Neural progenitor cell (in vitro differentiated cells): ENCODE measurements at places on chromosomes 3 and 15. TPM values are rescaled to one million over a fixed set of nuclear protein-coding genes. Genes with fewer than 3 reads are reported as not detected.
A peak's percentile ranks its signal among the peaks of the same experiment; 100 is the strongest.

DNA sequence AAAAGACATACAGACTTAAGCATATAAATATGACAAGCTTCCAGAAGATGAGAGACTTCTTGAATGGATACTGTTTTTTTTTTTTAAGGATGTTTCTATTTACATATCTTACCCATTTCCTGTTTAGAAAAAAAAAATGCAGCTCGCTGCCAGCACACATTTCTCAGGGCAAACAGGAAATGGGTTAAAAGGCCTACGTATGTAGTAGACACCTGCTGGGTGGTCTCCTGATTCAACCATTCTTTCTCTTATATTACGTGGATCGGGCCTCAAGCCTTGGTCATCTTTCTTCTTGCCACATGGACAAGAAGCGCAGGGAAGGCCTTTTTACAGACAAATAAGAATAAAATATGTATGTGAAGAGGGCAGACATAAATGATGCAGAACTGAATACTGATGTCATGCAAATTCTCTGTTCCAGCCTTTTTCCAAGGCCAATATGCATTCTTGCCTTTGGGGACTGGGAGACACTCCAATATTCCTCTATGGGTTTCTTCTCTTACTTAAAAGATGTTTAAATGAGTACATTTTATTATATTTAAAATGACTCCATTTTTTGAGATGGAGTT lies 35.0 kb upstream of the TJP1 start:
- no peaks in the 10 kb centered on the region for H3K27me3 ChIP-seq
- no peak overlapping the region for H3K27ac ChIP-seq
- H3K36me3 ChIP-seq: no peaks in the 10 kb centered on the region
- no peak for DNase-seq
- no peaks in the 10 kb centered on the region for H3K4me1 ChIP-seq

Gene SERPINI1
- total RNA-seq: 8.9 and 9.0 TPM in 2 replicates

GRCh38 chr3:26536955-26537354 lies 85.6 kb upstream of the LRRC3B start:
- no peak for DNase-seq
- no peaks in the 10 kb centered on the region for H3K27me3 ChIP-seq
- no peaks in the 10 kb centered on the region for H3K36me3 ChIP-seq
- no peak overlapping the region for H3K27ac ChIP-seq
- no peaks in the 10 kb centered on the region for H3K4me1 ChIP-seq

DNA sequence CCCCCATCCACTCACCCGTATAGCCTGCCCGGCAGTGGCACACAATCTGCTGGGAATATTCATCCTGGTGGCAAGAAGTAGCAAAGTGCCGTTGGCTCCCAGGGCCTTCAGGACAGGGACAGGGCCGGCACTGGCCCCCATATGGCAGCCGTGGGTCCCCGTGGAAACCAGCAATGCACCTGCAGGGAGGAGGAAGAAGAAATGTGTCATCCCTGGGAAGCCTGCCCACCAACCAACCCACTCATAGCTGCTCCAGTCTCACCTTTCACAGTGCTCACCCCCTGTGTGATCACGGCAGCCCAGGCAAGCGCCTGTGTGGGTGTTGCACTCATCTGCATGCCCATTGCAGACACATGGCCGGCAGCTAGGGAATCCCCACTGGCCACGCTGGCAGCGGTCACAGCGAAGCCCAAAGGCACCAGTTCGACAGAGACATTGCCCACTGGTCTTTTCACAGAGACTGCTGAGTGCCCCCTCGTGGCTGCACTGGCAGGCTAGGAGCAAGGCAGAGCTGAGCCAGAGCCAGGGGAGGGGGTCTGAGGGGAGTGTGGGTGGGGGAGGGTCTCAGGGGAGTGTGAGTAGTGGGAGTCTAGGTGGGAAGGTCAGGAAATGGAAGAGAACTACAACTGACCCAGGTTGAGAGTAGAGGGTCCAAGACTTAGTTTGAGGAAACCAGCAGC lies 4.5 kb upstream of the USP19 start:
- H3K4me3 ChIP-seq: no peak overlapping the region
- no peak for DNase-seq
- no peaks in the 10 kb centered on the region for H3K36me3 ChIP-seq
- no peak overlapping the region for H3K27ac ChIP-seq
- H3K4me1 ChIP-seq: no peaks in the 10 kb centered on the region

DNA sequence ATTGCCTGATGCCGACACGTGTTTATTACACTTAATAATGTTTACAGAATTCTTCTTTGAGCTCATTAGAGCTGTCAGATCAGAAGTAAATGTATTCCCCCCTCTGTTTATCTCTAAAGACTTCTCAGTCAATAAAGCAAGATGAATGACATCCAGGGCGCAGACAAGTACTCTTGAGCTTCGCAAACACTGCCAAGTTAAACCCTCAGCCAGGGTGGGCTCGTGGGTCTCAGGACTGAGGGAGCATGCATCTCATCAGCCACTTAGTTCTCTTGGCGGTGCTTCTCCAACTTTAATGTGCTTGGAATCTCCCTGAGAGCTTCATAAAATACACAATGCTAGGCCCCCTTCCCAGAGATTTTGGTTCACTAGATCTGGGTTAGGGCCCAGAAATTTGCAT lies 333.9 kb upstream of the THRB start:
- peaks cover 71% of the 10 kb centered on the region for H3K27me3 ChIP-seq
- H3K4me1 ChIP-seq: no peaks in the 10 kb centered on the region
- no peaks in the 10 kb centered on the region for H3K36me3 ChIP-seq
- H3K4me3 ChIP-seq: peak overlapping the region; percentile 70

GRCh38 chr15:64740311-64741170 lies 34.8 kb downstream of the RBPMS2 start:
- H3K27ac ChIP-seq: no peak overlapping the region
- H3K27me3 ChIP-seq: no peaks in the 10 kb centered on the region
- no peak for DNase-seq
- H3K36me3 ChIP-seq: no peaks in the 10 kb centered on the region

Gene MNS1
- total RNA-seq: 3.0 and 6.2 TPM in 2 replicates

DNA sequence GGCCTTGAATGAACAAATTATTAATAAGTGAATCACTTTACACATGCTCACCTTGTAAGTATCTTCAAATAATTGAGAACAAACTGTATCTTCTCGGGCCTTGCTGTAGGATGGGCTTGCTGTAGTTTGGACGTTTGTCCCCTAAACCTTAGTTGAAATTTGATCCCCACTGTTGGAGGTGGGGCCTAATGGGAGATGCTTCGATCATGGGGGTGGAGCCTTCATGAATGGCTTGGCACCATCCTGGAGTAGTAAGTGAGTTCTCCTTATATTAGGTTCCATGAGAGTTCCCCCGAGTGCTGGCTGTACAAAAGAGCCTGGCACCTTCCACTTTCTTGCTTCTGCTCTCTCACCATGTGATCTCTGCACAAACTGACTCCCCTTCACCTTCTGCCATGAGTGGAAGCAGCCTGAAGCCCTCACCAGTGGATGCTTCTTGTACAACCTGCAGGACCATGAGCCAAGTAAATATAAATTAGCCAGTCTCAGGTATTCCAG lies 29.3 kb downstream of the PIGB start:
- H3K27ac ChIP-seq: no peak overlapping the region
- peak; percentile 27 for DNase-seq
- H3K4me3 ChIP-seq: no peak overlapping the region
- no peaks in the 10 kb centered on the region for H3K27me3 ChIP-seq

Gene GPR156
- 1.6 and 2.2 TPM in 2 replicates for total RNA-seq

- no peak for DNase-seq
- H3K27ac ChIP-seq: no peak overlapping the region
These were observed 20.9 kb downstream of the PLCL2 start for GRCh38 chr3:16905704-16906103.

- no peaks in the 10 kb centered on the region for H3K4me1 ChIP-seq
- no peak for DNase-seq
- no peak overlapping the region for H3K27ac ChIP-seq
- H3K36me3 ChIP-seq: no peaks in the 10 kb centered on the region
These were observed 69.0 kb downstream of the MGLL start for GRCh38 chr3:127753338-127753737.

- H3K27me3 ChIP-seq: no peaks in the 10 kb centered on the region
- H3K4me1 ChIP-seq: peaks cover 21% of the 10 kb centered on the region
- H3K4me3 ChIP-seq: no peak overlapping the region
- H3K36me3 ChIP-seq: no peaks in the 10 kb centered on the region
- no peak for DNase-seq
These were observed 70.0 kb downstream of the MDFIC2 start for GRCh38 chr3:70242297-70242882.

Gene ITIH4
- 1.1 and 2.4 TPM in 2 replicates for total RNA-seq
